ENCODE measurements at places on chromosomes 16 and 17.
A peak's percentile ranks its signal among the peaks of the same experiment; 100 is the strongest.

- no peak for DNase-seq
These were observed 639 bp downstream of the MIF4GD start for GRCh38 chr17:75270218-75270965.

DNA sequence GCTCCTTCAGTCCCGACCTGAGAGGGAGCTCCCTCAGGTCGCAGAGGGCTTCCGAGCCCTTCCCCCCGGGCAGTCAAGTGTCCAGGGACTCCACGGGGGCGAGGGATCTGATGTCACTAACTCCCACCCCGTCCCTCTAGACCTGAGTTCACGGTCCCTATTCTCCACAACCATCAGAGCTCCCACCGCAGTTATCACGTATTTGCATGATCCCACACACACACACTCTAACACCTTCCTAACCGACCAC is 3.7 kb upstream of the PER1 start:
- DNase-seq, result no peak

- DNase-seq, result no peak
These were observed 719 bp downstream of the NGFR start for GRCh38 chr17:49495842-49496182.

DNA sequence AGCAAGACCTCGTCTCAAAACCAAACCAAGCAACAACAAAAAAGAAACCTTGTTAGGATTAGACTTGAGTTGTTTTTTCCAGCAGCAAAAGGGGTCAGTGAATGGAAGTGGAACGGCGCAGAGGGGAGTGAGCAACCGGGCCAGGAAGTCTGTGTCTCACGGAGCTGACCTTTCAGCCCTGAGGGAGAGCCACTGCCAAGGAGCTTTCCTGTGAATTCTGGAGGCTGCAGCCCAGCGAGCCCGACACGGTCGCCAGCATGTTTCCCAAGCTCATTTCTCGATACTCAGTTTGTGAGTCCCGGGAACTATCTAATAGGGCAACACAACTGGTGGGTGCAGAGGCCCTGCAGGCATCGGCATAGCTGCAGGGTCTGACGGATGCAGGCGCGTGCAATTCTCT is 19.6 kb downstream of the TELO2 start:
- DNase-seq, result no peak

GRCh38 chr16:66524601-66525164 is 25.2 kb downstream of the TK2 start:
- DNase-seq, result no peak

DNA sequence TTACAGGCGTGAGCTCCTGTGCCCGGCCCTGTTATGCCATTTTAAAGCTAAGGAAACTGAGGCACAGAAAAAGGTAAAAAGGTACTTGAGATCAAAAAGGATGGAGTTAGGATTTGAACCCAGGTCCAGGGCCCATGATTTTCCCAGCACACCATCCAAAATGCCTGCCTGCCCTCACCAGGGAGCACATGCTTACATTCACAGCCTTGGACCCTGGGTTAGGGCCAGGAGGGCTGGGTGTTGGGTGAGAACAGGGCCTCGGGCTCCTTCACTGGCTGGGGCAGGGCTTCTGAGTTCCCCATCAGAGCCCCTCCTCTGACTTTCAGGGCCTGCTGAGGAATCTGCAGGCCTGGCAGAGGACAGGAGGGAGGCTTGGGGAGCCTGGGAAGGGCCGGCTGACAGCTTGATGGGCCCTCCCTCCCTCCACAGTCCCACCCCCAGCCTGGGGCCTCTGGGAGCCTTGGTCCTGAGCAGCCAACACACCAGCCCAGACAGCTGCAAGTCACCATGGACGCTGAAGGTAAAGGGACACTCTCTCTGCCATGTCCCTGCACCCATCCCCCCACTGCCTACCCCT is at the start of gene QPRT:
Gene QPRT (plus strand): TSS at position 490 of the 577 bp plus-strand sequence. CDS start 18 bp downstream, at position 508.
- DNase-seq, result no peak

DNA sequence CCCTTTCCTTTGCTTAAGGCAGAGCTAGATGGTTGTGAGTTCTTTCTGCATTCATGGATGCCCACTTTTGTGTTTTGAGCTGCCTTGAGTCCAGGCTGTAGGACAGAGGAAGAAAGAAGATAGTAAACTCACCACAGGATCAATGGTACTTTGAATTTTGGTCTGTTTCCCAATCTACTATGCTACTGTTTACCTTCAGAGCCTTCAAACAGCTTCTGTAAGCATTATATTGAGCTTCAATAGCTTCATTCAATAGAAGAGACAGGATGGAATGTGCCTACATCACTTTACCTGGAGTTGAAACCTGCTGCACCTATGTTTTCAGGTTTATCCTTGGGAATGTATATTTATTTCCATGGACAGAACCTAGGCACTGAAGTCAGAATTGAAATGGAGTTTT is 397.9 kb upstream of the DYNLRB2 start:
- DNase-seq, result no peak

DNA sequence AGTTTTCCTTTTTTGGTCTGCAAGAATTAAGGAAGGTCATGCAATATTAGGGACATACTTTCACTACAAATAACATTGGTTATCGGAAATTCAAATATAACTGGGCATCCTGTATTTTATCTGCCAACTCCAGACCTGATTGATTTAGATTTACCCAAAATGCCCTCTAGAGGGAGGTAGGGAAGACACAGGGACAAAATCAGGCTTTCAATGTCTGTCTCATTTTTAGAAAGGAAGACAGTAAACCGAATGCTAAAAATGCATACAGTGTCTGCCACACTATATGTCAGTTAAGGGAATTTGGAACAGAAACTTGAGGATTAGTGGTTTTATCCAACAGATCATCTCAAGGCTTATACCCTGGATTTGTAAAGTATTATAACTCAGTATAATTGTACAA is 161.7 kb upstream of the SOX9 start:
- no peak for DNase-seq

DNA sequence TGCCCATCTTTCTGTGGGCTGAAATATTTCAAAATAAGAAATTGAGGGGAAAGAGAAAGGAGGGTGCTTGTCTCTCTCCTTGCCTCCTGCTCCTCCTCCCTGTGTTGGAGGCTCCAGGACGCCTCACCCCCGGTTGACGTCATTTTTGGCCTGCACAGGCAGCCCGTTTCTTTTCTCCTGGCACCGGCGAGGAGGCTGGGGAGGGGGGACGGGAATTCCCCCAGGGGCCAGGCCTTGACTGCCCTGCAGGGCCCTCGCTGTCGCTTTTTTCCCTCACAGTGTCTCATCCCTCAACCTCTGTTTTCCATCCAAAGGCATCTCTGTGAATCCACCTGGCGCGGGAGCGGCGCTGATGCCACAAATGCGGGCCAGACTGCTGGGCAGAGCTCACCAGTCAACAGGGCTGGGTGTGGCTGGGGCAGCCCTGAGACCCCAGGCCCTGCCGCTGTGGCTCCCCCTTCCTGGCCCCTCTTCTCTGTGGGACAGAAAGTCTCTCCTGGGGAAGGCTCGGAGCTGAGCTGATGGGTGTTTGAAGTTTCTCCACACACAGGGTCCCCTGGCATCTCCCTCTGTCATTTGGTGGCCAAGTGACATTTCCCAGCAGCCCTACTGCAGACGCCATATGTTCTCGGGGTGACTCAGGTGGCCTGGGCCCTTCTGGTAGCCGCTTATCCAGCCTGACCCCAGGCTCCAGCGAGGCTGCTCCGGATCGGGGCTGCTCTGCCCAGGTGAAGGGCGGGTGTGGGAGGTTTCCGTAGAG is 16.0 kb downstream of the CENPX start:
- DNase-seq, result no peak

DNA sequence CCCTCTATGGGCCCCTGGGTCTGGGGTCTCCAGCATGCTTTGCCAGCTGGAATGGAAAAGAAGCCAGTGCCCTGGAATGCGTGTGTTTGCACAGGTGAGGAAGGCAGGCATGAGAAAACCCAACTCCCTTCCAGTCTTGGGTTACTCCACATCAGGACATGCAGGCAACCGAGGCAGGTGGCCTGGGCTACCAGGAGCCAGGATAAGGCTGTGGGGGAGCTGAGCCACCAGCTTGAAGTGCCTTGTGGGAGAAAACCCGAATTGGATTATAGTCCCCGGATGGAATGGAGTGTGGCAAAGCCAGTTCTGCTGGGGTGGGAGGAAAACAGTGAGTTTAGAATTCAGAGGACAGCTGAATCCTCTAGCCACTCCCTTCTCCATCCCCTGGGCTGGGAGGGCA is 7.2 kb downstream of the SRCIN1 start:
- DNase-seq, result no peak

- peak; percentile 31 for DNase-seq
These were observed 4.8 kb upstream of the VAC14 start for GRCh38 chr16:70805787-70806186.

DNA sequence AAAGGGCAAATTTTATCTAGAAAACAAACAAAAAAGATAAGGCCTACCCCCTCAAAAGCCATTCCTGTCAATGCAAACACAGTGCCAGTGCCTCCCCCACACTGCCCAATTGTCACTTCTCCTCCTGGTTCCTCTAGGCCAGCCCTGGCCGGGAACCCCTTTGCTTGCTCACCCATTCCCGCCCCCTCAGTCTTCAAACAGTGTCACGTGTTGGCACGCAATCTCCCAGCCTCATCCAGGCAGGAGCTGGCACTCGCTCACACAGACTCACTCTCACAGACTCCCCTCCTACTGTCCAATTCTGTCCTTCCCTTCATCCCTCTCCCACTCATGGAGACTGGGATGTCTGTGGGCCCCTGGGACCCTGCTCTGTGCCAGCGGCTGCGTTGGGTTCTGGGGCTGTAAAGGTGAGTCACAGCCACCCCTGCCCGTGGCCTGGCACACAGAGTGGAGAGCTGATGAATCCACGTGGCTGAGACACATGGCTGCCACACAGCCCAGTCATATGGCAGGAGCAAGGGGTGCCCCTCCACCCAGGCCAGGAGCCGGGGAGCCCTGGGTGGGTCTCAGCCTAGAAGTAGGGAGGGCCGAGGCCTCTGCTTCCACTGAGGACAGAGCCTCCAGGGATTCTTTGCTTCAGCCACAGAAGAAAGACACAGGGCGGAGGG is 54.8 kb downstream of the VAC14 start:
- DNase-seq, result no peak

- DNase-seq, result no peak
These were observed 35.5 kb downstream of the TBC1D16 start for GRCh38 chr17:80000136-80000535.

DNA sequence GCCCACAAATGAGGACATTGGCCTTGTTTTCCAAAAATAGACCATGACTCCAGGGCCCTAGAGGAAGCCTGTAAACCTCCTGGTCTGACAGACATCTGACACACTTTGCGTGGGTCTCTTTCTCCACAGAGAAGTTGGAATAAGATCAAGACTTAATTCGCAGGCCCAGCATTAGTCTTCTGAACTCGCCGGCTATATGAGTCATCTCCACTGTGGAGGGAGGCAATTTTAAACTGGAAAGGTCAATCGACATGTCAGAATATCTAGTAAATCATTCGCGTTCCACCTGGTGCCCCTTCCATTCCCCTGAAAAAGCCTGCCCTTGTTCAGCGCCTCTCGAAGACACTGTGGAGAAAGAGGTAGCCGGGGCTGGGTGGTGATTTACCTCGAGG is 140.1 kb downstream of the CLEC16A start:
- no peak for DNase-seq

- DNase-seq, result no peak
These were observed 416.0 kb downstream of the SOX9 start for GRCh38 chr17:72536788-72537187.

GRCh38 chr16:77684181-77684526 is 38.2 kb upstream of the NUDT7 start:
- DNase-seq, result no peak

DNA sequence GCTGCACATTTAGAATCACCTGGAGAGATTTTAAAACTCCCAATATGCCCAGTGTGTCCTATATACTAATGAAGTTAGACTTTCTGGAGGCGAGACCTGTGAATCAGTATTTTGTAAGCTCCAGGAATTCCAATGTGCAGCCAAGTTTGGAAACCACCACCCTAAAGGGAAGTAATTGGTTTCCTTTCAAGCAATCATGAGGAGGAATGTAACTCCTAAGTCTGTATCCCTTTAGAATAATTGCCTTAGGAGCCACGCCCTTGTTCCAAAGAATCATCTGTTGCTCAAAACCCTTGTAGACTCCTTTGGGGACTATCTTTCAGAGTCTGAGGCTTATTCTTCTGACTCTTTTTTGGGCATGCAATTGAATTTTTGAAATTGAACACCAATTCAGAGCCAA is 84.4 kb downstream of the DNAH9 start:
- no peak for DNase-seq

- DNase-seq, result no peak
These were observed 29.9 kb upstream of the ENDOV start for GRCh38 chr17:80385046-80385445.

Measured in glomerular endothelial cell (primary cell).